Ascending aorta (tissue), 2 donors: ENCODE measurements at places on chromosomes 5 and 9.

GRCh38 chr9:37486616-37487548, 1.1 kb downstream of the POLR1E start:
- peak; percentile 92 for DNase-seq

DNA sequence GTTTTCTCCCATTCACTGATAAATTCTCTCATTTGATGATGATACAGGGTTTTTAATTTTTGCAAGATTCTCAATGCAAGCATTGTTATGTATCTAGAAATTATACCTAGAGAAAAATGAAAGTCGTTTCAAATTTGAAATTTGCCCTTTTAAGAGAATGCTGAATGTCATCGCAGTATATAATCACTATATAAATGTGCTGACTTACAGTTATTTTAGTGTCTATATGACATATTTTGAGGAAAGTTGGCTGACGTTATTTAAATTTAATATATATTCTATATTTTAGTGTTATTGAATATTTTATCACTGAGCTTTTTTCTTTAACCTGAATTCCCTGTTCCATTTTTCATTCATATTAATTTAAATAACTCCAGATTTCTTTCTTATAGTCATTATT, 29.8 kb downstream of the LYRM7 start:
- DNase-seq = no peak

GRCh38 chr5:138844812-138845513, 30.2 kb downstream of the LRRTM2 start:
- no peak for DNase-seq

GRCh38 chr9:89428901-89429890, 68.7 kb downstream of the SEMA4D start:
- no peak for DNase-seq

GRCh38 chr5:128241051-128241695, 157.6 kb downstream of the SLC12A2 start:
- DNase-seq = no peak

- DNase-seq = no peak
Measured at GRCh38 chr5:55533521-55534435, 986 bp downstream of the PLPP1 start.

GRCh38 chr9:137791947-137792346, 85.6 kb upstream of the CACNA1B start:
- DNase-seq = no peak

GRCh38 chr5:38707352-38708210, 138.2 kb upstream of the OSMR start:
- no peak for DNase-seq

- DNase-seq = no peak
Measured at GRCh38 chr5:34903260-34903659, 12.0 kb downstream of the RAD1 start.

GRCh38 chr9:105690742-105691141, 3.6 kb upstream of the TMEM38B start:
- no peak for DNase-seq

DNA sequence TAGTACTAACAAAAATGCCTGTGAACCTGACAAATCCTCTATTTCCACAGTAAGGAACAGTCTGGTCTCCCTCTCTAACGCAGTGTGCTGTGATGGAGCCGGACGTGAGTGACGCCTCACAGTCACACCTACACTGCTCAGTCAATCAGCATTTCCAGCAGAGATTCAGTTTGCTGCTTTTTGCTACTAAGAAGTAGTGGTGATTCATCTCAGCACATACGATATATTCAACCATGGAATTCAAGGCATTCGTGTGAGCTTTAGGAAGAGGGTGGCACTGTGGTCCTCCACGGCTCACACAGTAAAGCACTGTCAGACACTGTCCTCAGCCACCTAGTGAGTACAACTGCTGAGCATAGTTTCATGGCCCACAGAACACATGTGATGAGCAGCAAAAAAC, 70.9 kb downstream of the SETX start:
- DNase-seq = no peak

- DNase-seq = no peak
Measured at GRCh38 chr5:21856987-21857386, 996.2 kb downstream of the CDH12 start.

GRCh38 chr9:71795097-71795813, 26.9 kb upstream of the CEMIP2 start:
- no peak for DNase-seq

GRCh38 chr5:147853372-147853987, 22.0 kb upstream of the SPINK1 start:
- no peak for DNase-seq

GRCh38 chr5:157718519-157718918, 12.7 kb upstream of the THG1L start:
- no peak for DNase-seq

GRCh38 chr9:131419026-131419614, 25.2 kb downstream of the PRRC2B start:
- DNase-seq = no peak

- DNase-seq = no peak
Measured at GRCh38 chr9:86659413-86660046, 287.8 kb downstream of the GAS1 start.

DNA sequence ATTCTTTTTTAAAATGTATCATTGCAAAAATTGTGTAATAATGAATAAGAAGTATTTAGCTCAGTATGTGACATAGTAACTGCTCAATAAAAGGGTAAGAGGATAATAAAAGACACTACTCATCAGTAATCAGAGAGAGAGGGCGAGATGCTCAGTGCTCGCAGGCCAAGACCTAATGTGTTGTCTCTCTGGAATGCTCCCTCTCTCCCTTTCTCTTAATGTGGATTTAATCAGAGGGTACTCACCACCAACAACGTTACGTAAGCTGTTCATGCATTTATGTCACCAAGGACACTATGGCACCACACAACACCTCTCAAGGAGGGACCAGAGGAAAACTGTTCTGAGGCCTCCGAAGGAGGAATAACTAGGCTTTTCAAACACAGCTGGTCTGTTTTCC, 42.5 kb downstream of the WHRN start:
- no peak for DNase-seq

DNA sequence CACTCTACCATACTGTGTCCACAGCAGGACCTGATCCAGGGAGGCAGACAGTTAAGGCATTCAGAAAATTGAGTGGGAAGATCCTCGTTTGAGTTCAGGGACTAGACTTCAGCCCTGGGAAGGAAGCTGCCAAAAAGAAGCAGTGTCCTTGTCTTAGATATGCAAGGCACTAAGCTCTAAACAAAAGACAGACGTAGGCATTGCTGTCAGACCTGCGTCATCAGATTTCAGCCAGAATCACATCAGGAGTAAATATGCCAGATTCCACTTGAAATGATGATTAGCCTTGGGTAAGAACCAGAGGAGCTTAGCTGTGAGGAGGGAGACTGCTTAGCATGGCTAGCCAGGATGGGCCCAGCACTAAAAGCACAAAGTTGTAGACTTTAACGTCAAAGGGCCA, 56.7 kb downstream of the MAMDC2 start:
- DNase-seq = no peak

DNA sequence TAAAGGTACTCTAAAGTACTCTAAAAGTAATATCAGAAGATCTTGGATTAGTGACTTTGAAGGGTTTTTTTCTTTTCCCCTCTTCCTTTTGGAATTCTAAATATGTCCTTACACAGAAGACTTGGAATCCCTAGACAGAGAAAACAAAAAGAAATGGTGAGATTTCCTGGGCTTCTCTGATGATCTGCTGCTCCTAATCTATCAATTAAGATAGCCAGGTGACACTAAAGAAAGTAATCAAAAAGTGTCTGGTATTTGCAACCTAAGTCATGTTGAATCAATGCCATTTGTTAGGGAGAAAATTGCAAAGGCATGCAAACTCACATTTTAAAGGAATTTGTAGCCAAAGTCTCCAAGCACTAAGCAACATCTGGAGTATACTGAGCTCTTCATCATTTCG, 29.5 kb upstream of the MYO10 start:
- DNase-seq = no peak
